ENCODE measurements at places on chromosomes 1 and 21.

- no peak for ATAC-seq
These were observed 484.7 kb upstream of the C1orf87 start for GRCh38 chr1:60558236-60558635.

- ATAC-seq, result no peak
These were observed 11.2 kb downstream of the KIAA1614 start for GRCh38 chr1:180923887-180924286.

DNA sequence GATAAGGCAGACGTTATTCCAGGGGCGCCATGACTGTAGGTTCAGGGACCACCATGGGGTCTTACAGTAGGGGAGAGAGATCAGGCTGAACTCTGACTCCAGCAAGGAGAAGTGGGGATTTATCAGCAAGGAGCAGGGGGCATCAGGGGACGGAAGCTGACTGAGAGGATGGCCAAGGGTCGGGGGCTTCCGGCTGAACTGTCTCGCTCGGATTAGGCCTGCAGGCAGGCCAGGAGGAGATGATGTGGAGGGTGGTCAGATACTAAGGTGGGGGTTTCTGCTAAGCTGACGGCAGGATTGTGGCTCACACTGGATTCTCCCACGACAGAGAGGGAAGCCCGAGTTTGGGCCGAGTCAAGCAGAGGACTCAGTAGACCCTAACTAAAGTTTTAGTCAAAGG lies 186.9 kb upstream of the VAMP3 start:
- no peak for ATAC-seq

DNA sequence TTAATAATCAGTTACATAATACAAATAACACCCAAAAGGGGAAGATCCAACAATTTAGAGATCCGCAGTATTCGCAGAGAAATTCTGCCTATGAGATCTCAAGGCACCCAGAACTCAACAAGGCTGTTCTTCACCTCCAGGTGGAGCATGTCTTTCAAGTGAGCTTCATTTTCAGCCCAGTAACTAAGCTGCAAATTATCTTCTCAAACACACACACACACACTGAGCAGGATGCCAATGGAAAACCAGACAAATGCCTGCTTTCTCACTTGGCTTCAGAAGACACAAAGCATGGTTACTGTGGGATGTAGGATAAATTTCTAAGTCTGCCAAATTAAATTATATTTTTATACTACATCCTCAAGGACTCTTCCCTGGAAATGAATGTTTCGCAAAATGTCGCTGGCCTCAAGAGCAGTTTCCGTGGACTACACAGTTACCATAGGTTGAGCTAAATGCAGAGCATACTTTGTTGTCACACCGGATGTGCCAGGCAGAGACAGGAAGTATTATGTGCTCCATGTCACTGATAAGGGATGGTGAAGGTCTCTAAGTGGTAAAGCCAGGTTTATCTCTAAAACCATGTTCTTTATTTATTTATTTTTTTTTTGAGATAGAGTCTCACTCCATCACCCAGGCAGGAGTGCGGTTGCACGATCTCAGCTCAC lies 30.3 kb downstream of the UBR4 start:
- ATAC-seq, result no peak

- ATAC-seq, result no peak
These were observed 113.3 kb upstream of the PTGFR start for GRCh38 chr1:78377356-78377928.

Measured in motor neuron (in vitro differentiated cells).